ENCODE measurements at places on chromosomes 3 and 15.

DNA sequence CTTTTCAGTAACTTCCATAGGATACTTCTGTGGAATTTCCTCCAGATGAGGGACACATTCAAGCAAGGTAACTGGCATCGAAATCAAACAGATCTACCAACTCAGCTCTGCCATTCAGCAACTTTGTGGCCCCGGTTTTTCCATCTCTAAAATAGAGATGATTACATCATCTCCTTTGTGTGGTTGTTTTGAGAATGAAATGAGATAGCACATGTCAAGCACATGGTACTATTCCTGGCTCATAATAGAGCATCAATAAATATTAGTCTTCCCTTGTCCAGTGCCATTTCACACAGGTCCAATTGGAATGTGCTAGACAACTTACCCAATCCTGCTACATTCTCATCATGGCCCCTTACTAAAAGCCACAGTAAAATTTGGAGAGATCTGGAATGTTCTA is 24.2 kb upstream of the TM4SF4 start:
- no peak for DNase-seq

DNA sequence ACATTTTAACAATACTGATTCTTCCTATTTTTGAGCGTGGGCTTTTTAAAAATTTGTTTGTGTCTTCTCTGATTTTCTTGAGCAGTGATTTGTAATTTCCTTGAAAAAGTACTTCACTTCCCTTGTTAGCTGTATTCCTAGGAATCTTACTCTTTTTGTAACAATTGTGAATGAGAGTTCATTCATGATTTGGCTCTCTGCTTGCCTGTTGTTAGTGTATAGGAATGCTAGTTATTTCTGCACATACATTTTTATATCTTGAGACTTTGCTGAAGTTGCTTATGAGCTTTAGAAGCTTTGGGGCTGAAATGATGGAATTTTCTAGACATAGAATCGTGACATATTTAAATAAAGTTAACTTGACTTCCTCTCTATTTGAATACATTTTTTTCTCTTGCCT is 582.8 kb upstream of the BCHE start:
- no peak for DNase-seq

DNA sequence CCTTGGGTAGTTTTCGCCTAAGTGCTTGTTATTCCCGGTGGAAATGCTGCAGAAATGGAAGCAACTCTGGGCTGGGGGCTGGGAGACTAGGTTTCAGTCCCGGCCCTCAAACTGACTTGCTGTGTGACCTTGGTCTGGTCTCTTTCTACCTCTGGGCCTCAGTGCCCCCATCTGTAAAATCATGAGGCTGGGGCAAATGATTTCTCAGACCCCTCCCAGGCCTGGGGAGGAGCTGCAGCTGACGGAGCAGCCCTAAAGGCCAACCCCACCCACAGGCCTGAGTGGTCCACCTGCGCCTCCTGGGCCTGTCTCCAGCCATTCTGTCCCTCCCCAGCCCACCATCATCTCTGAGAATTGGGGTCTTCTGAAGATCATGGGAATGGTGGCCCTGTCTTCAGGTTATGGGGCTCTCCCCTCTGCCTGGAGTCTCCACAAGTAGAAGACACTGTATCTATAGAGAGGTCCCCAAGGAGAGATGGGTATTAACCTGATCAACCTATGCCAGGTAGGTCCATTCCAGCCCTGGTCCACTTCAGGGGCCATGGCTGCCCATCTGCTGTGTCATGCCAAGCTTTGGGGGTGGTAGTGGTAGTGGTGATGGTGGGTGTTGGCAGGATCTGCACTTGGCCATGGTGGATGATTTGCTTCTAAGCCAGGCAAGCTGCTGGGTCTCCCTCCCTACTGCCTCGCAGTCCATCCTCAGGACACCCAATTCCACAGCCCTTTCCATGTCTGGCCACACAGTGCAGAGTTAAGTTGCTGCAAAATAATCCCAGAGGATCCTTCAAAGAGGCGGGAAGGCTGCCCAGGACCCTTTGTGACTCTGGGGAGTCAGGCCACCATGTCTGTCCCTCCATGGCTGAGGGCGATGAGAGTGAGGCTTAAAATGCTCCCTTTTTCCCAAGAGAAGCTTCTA is 46.0 kb downstream of the ITGA11 start:
- no peak for DNase-seq

GRCh38 chr3:195071916-195072820 is 198.8 kb downstream of the XXYLT1 start:
- DNase-seq, result no peak

- DNase-seq, result no peak
Observed at GRCh38 chr3:119625451-119626153, 27.9 kb downstream of the PLA1A start.

DNA sequence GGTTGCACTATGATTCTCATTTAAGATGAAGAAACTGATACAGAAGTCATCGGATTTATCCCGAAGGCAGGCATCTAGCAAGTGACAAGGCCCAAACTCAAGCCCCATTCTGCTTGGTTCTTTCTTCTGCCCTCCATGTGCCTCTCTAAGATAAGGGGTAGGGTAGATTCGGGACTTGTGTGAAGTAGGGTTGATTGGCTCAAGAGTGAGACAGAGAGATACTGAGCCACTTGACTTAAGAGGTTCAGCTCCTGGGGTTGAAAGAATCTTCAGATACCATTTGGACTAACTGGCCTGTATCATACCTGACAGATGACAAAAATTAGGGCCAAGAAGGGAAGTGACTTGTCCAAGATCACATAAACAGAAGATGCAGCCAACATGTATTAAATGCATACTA is 891 bp downstream of the RFT1 start:
- no peak for DNase-seq

- DNase-seq, result no peak
Observed at GRCh38 chr15:86494475-86494874, 414.8 kb downstream of the AGBL1 start.

DNA sequence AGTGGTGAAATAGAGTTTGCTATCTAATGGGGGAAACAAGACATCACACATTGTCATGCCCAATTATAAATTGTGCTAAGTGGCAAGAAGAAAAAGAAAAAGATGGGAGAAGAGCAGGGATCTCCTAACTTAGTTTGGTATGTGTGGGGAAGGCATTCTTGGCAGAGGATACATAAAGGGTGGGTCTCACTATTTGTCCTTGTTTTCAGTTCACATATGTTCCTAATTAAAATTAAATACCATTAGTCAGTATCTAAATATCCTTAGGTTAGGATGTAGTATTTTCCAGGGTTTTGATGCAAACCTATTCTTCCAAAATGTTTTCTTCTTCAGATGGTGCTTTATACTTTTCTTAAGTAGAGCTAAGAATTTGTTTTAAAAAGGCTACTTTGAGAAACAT is 173.7 kb downstream of the B3GALNT1 start:
- no peak for DNase-seq

- DNase-seq, result no peak
Observed at GRCh38 chr3:107769882-107770281, 247.1 kb downstream of the BBX start.

GRCh38 chr3:162096874-162097273 is 600.3 kb downstream of the OTOL1 start:
- DNase-seq, result no peak

DNA sequence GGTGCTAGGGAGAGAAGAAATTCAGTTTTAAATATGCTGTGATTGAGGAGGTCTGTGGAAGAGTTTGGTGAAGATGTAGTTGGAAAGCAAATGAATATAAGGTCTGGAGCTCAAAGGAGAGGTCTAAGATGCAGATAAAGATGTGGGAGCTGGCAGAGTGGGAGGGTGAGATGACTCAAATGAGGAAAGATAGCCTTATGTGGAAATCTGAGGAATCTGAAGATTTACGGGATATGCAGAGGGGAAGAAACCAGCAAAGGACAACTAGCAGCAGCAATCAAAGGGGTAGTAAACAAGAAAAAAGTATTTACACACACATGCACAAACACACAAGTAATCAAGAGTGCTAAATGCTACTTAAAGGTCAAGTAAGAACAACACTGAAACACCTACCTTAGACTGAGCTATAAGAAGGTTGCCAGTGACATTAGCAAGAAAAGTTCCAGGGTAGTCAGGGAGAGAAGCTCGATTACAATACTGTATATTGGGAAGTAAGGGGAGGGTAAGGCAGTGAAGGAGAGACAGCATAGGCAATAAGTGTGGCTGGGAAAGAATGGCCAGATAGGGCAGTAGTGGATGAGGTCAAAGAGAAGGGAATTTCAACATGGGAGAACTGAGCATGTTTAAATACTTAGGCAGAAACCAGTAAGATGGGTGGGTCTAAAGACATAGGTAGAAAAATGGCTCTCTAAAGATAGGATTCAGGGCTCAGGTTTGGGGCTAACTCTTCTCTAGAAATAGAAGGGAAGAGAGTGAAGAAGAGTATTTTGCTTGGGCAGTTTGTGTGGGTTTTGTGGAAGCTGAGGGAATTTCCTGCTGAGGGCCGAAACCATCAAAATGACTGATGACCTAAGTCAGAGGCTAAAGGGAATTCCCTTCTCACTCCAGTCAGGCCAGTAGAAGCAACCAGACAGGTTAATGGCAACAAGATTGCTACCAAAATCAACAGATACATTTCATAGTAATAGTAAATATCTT is 8.9 kb downstream of the CMTM6 start:
- no peak for DNase-seq

- no peak for DNase-seq
Observed at GRCh38 chr3:248864-249520, 52.4 kb downstream of the CHL1 start.

GRCh38 chr3:101039285-101039684 is 46.1 kb upstream of the ABI3BP start:
- no peak for DNase-seq

- DNase-seq, result no peak
Observed at GRCh38 chr3:123800362-123800682, 83.8 kb downstream of the MYLK start.

DNA sequence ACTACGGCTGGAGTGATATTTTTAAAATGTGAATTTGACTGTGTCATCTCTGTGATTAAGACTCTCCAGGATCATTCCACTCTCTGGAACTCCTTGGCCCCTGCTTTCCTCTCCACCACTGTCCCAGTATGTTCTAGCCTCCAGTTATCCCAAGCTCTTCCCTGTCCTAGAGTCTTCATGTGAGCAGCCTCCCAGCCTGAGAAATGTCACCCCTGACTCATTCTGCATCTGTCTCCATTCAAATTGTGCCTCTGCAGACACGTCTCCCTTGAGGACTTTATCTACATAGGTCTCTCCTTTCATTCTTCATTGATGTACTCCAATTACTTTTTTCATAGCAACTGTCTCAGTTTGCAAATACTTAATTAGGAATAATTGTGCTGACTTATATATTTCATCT is 317.7 kb upstream of the ADAMTS9 start:
- no peak for DNase-seq

DNA sequence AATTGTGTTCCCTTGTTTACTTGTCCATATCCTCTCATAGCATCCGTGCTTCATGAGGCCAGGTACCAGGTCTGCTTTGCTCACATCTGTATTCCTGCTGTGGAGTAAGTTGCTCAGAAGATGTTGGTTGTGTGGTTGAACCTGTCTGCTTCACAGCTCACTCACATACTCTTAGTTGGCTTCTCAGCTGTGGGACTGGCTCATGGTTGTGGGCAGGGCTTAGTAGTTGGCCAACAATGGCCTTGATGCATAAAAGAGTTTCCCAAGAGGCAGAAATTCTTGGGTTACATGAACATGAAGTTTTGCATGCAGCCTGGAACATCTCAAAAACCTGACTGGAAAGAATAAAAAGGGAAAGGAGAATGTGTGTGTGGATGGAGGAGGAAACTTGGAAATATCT is 17.0 kb downstream of the CELF6 start:
- DNase-seq, result no peak

DNA sequence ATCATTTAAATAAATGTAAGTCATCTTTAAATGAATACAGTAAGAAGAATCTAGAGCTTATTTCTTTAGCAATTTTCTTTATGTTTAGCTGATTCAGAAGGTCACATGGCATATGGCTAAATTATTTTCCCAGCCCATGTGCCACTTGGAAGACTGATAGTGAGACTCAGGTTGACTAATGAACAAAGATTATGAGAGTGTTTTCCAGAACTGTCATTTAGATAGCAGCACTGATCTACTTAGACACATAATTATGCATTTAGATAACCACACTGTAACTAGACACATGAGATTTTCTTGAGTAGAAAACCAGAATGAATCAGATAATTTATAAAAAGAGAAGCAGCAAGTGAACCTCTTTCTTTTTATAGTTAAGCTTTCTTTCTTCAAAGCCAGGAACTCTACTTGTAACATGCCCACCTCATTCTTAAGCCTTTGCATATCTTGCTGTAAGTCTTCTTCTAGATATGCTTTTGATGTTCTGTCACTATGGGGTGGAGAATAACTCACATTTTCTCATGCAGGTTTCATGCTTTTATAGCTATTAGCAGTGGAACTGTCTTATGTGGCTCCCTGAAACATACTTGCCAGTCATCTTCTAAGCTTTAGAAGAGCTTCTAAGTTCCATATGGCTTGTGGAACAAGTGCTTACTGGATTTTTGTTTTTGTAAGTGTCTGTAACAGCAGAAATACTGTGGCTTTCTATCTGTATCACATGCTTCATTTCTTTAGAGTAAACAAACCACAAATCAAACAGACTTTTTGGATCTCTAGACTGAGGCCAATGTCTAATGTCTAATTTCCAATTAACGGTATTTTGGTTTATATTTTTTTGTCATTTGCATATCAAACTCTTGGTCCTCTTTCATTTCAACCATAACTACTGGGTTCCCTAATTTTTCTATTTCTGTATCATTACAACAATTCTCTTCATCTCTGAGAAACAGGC is 101.4 kb downstream of the LMLN start:
- no peak for DNase-seq

DNA sequence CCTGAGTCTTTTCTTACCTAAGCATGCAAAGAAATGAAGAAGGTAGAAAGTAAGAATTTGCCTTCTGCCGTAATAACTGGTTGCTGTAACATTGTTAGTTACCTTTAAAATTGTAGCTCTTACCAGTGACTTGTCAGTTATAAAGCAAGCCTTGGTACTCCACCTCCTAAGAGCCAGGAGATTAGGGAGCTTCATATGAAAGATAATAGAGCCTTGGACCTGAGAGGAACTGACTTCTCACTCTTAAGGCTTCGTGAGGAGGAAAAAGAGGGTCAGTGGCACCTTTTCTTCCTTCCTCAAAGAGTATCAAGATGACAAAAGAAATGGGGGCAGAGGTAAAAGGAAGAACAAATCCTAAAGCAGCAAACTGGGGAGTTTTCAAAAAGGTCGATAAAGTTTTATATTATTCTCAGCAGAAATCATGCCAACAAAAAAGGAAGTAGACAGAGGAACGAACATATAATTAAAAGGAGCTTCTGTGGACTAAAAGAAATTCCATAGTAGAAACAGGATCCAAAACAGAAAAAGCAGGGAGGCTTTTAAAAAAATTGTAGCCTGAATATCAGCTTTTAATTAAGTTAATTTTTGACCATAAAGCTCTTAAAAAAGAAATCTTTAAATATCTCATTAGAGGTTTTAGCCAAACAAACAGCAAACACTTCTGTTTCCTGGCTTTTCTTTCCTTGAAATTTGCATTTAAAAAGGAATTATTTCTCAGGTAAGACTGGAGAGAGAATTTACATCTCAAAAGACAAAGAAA is 847.1 kb upstream of the ALCAM start:
- no peak for DNase-seq
